NCI-H187 (cell line): ENCODE measurements at places on chromosomes 2 and 18.

- no peak for DNase-seq
Measured at GRCh38 chr2:190994148-190994547, 19.8 kb downstream of the STAT1 start.

- DNase-seq: no peak
Measured at GRCh38 chr2:68766376-68766845, 31.8 kb downstream of the ARHGAP25 start.

DNA sequence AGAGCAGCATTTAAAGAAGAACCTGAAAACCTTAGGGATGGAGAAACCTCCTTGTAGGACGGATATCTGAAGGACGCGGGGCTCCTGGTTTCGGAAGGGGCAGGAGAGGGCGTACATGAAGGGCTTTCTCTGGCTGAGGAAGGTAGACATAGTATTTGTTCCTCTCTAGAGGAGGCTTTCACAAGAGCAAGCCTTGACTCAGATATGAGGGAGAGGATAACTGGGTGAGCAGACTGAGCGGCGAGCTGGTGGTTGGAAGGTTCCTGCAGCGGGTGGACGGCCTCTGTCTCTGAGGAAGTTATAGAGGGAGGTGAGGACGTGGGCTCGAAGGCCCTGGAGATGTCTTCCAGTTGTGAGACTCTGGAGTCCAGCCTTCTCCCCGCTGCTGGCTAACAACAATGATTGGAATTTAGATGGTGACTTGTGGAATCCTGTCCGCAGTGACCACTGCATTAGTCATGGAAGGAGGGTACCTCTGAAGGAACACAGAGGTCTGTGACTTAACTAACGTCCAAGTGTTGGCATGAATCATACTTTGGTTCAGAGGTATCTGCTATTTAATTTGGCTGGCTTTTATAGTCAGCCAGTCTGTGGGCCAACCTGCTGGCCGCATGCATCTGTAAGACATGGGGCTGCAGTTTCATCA lies 80.9 kb downstream of the ASAP2 start:
- DNase-seq: no peak

- no peak for DNase-seq
Measured at GRCh38 chr18:77911971-77912605, 662.4 kb downstream of the GALR1 start.

- DNase-seq: no peak
Measured at GRCh38 chr2:23312996-23313606, 71.9 kb upstream of the KLHL29 start.

DNA sequence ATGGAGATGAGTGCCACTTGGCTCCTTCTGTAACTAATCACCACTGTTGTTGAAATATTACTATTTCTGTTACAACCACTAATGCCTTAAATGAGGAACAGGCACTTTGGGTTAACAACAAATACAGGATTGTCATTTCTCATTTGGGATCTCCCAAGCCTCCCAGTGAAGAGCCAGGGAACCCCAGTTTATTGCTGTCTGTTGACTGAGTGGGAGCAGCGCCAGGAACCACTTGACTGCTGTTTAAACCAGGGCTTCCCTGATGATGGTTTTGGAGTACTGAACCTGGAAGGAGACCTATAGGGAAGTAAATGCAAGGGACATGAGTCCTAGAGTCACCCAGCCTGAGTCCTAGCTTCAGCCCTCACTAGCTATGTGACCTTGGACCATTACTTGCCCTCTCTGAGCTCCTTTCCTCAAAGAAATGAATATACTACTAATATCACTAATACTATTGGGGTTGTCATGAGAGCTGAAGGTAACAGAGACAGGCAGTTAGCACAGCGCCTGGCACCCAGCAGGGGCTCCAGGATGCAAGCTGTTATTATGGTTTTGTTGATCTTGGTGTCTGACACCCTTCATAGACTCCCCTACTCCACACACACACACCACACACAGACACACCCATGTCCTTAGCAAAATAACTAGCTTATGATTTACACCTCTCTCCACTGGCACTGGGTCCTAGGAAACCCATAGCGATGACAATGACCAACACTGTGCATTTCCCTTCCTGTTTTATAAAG lies 104.2 kb upstream of the FZD7 start:
- peak; percentile 19 for DNase-seq

- DNase-seq: no peak
Measured at GRCh38 chr2:108548208-108549003, 14.1 kb downstream of the LIMS1 start.

GRCh38 chr18:74724186-74724585 lies 126.5 kb downstream of the ZNF407 start:
- DNase-seq: no peak

DNA sequence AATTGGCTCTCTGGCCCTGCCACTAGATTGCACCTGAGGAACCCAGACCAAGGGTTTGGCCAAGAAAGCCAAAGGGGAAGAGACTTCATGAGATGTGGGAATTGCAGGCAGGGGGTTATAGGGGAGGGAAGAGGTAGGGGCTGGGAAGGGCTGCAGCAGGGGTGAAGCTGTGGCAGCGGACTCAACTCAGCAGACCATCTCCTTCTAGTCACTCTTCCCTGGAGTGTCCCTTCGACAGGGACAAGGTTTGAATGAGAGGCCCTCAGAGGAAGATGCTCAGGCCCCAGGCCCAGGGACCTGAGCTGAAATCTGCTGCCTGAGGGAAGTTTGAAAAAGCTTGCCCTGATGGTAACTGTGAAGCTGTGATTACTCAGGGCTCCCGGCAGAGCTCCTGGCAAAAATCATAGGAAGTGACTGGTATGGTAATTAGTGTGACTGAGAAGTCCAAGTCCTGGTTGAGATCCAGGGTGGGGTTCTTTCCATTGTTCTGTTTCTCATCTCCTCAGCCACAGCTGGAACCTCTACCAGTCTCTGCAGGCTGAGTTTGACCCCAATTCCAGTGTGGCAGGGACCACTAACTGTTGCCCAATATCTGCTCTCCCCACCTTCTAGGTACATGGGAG lies 300.9 kb downstream of the CYP26B1 start:
- DNase-seq: no peak

GRCh38 chr2:229416116-229416694 lies 145.1 kb upstream of the PID1 start:
- DNase-seq: no peak

- no peak for DNase-seq
Measured at GRCh38 chr18:44729631-44730101, 49.0 kb downstream of the SETBP1 start.

- DNase-seq: peak; percentile 73
Measured at GRCh38 chr2:10721396-10722251, at the start of gene ATP6V1C2. ATP6V1C2 (plus strand) TSS chr2:10721630; CDS start chr2:10722850, 1,220 bp downstream.

DNA sequence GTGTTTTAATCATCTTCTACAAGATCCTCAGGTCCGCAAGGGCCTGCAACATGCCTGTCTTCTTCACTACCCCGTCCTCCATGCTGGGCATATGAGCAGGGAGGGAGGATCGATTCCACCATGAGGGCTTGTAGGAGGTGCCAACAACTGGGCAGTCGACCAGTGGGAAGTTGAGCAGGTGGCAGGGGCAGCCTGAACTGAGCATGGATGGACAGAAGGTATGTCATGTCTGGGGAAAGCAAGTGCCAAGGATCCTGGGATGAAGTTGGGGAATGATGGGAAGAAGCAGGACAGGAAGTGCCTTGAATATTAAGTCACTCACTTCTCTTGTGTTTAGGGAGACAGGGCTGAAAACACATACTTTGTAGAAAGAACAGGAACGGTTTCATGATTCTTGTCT lies 44.7 kb downstream of the CTIF start:
- DNase-seq: no peak

DNA sequence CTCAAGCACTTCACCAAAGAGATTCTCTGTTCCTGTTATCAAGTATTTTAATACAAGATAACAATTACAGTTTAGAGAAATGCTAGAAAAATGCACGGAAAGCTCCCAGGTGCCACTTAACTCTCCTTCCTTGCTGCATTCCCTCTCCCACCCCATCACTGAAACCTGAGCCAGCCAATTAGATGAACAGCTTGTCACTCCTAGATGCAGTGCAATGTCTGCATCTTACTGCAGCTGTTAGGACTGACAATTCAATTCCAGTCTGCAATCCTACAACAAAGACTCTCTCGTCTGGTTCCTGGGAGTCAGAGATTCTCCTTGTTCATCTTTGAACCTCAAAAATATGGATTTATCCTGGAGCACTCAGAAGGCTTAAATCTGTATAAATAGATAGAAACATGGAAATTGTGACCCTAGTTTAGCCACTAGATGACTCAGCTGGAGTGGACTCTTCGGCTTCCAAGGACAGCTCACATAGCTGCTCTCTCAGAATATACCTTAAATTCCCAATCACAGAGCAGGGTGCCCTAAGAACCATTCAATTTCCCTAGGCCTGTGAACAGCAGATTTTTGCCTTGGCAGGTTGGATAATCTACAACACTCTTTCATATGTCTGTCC lies 311.1 kb downstream of the NRXN1 start:
- DNase-seq: peak; percentile 53

DNA sequence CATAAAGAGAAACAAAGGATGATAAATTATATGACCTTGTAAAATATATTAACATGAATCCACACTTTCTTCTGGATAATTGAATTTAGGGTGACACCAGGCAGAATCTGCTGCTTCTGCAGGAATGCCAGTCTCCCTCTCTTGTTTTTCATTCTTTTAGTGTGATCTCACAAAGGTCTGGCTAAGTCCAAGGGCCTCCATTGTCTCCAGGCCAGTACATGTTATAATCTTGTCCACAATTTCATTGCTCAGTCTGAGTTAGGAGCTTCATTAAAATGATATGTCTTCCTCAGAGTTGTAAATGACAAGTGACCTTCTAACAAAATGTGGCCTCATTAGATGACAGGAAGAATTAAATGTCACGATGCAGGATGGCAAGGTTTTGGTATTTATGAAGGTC lies 110.2 kb downstream of the APOB start:
- DNase-seq: no peak

DNA sequence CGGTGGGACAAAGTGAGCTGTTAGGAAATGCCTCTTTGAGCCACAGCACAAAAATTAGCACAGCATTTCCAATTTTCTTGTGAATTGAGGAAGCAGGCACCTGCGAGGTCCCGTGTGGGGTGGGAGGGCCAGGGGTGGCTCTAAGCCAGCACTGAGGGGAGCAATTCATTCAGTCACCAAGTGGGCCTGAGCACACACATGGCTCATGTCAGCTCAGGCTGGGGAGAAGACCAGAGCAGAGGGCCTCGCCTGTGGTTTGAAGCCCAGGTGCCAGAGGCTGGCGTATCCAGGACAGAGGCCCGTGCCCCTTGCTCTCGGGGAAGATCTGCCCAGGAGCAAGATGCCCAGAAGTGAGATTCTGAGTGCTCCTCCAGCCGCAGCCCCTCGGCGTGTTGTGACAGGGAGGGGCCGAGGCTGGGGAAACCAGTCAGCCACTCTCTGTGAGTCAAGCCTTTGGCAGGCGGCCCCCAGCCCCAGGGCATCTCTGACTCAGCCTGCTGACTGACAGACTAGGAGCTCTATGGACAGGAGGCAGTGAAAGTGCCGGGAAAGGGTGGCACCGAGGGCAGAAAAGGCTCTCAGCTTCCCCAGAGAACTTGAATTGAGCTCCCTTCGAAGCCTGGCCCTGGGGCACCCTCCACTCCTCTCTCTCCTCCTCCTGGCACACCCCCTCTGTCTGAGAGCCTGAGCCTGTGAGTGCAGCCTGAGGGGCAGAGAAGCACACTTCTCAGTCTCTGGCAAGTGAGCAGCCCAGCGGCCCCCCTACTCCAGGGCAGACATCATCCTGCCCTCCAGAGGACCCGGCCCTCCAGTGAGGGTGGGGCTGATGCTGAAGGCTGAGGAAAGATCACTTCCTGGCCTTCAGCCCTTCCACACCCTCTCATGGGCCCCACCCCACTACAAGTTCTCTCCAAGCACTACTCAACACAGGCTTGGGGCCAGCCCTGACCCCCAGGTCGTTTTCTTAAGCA lies 32.3 kb downstream of the CYP26B1 start:
- no peak for DNase-seq

DNA sequence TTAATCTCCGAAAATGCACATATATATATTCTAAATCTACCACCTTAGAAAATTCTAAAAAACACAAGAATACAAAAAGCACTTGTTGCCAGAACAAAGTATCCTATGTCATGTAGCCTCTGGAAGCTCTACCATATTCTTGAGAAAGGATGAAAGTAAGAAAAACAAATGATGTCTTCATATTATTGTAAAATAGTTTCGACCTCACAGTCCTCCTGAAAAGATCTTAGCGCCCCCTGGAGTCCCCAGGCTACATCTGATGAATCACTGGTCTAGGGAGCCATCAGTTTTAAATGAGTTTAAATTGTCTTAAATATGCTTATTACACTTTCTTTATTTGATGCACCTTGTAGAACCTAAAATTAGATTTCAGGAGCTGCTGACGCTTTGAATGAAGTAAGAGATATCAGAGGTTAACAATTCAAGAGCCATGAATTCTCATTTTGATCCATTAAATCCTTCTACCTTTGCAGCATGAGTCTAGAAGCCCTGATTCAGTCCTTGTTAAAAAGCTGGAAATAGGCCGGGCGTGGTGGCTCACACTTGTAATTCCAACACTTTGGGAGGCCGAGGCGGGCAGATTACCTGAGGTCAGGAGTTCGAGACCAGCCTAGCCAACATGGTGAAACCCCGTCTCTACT lies 138.8 kb downstream of the MCFD2 start:
- DNase-seq: no peak

GRCh38 chr2:128450211-128451024 lies 131.8 kb upstream of the HS6ST1 start:
- DNase-seq: no peak

DNA sequence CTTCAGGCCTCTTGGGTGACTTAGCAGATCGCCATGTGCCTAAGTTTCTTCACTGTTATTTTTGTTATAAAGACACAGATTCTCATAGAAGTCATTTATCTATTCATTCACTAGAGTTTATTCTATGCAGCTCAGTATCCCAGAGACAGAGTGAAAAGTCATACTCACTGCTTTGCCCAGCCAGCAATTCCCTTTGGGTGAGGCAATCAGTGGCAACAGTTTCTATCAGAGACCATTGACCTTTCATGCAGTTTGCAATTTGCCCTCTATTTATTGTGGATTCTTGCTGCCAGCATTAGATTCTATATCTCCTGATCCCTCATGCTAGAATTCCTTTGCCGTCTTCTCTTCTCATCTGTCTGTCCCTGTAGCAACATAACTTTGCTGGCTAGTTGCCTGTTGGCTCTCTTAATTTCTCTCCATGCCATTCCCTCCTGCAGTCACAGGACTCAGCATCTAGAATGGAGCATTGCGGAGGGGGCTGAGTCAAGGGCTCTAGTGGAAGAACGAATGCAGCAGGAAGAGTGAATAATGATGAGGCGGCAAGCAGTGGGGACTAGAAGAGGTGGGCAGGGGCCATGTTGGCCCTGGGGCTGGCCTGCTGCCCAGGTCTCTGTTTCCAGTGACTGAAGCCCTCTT lies 12.2 kb downstream of the SLC9A4 start:
- no peak for DNase-seq

DNA sequence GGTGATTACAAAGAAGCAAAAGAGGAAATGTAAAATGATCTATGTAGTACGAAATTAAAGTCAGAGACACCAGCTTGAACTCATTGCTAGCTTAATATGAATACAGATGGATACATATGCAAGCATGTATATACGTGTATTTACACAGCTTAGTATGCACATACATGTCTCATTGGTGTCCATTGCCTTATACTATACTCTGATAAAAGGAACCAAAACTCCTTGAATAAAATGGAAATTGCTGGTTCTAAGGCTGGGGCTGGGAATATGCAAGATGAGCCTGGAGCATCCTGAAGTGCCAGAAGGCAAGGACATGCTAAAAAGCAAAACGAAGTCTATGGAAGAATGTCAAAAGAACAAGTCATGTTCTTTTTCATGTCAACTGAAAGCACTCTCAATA lies 1424.4 kb upstream of the SLC39A10 start:
- no peak for DNase-seq
